ENCODE measurements at places on chromosomes 1 and 21. TPM values are rescaled to one million over a fixed set of nuclear protein-coding genes. Genes with fewer than 3 reads are reported as not detected.
A peak's percentile ranks its signal among the peaks of the same experiment; 100 is the strongest.

GRCh38 chr1:50973875-50974617, 4.0 kb downstream of the CDKN2C start:
- no peaks in the 10 kb centered on the region for H3K36me3 ChIP-seq
- no peak for DNase-seq
- peak overlapping the region; percentile 7 for H3K4me3 ChIP-seq
- H3K27ac ChIP-seq = peak overlapping the region; percentile 92
- H3K4me1 ChIP-seq = no peaks in the 10 kb centered on the region
- H3K27me3 ChIP-seq = no peaks in the 10 kb centered on the region

GRCh38 chr1:9836632-9836960, 12.8 kb upstream of the CLSTN1 start:
- H3K36me3 ChIP-seq = no peaks in the 10 kb centered on the region
- no peaks in the 10 kb centered on the region for H3K27me3 ChIP-seq
- no peak overlapping the region for H3K27ac ChIP-seq
- no peak overlapping the region for H3K4me3 ChIP-seq
- H3K4me1 ChIP-seq = peaks cover 12% of the 10 kb centered on the region
- no peak for DNase-seq

- no peaks in the 10 kb centered on the region for H3K27me3 ChIP-seq
- H3K27ac ChIP-seq = no peak overlapping the region
- no peaks in the 10 kb centered on the region for H3K36me3 ChIP-seq
- no peak for DNase-seq
- no peak overlapping the region for H3K4me3 ChIP-seq
- H3K4me1 ChIP-seq = no peaks in the 10 kb centered on the region
Observed at GRCh38 chr1:242225767-242226573, 227.1 kb upstream of the MAP1LC3C start.

- H3K27me3 ChIP-seq = no peaks in the 10 kb centered on the region
- peak overlapping the region; percentile 75 for H3K27ac ChIP-seq
- no peaks in the 10 kb centered on the region for H3K36me3 ChIP-seq
- H3K4me1 ChIP-seq = no peaks in the 10 kb centered on the region
Observed at GRCh38 chr1:108560189-108560873, 431 bp downstream of the EEIG2 start.

DNA sequence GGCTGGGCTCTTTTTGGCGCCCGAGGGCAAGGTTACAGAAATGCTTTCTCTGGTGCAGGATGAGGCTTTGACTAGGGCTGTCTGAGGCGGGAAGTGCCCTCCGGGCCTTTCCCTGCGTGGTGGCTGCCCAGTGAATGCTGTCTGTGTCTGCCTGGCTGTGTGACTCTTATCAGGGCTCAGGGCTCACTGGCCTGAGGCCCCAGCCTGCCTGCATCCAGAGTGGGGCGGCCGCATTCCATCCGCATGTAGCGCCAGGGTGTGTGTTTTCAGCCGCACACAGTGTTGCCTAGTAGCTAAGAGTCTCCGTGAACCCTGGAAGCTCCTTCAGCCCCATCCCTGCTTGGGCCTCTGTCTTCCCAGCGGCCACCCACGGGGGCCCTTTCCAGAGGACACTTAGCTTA, 59.1 kb downstream of the FAAP20 start:
- H3K27me3 ChIP-seq = no peaks in the 10 kb centered on the region
- peak overlapping the region; percentile 71 for H3K27ac ChIP-seq
- no peaks in the 10 kb centered on the region for H3K36me3 ChIP-seq

DNA sequence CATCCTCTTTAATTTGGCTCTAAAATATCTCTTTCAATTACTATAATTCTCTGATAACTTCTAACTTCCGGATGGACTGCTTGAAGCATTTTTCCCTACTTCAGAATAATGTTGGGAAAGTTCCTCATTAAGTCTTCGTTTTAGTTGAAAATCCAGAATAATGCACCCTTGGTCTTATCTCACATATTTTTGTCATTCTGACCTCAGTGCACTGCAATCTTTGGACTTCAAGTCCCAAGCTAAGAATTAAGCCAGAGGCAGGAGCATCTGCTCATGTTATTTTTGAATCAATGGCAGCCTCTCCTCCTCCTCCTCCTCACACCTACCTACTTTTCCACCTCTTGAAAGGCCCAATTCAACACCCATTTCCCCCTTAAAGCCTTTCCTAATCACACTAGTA, 169.8 kb downstream of the CYYR1 start:
- H3K27ac ChIP-seq = no peak overlapping the region
- H3K36me3 ChIP-seq = no peaks in the 10 kb centered on the region
- no peaks in the 10 kb centered on the region for H3K27me3 ChIP-seq
- no peak overlapping the region for H3K4me3 ChIP-seq
- no peaks in the 10 kb centered on the region for H3K4me1 ChIP-seq

GRCh38 chr1:209375671-209376365, 207.7 kb upstream of the CAMK1G start:
- H3K36me3 ChIP-seq = no peaks in the 10 kb centered on the region
- no peak for DNase-seq
- H3K4me1 ChIP-seq = no peaks in the 10 kb centered on the region
- no peak overlapping the region for H3K4me3 ChIP-seq
- H3K27me3 ChIP-seq = no peaks in the 10 kb centered on the region

DNA sequence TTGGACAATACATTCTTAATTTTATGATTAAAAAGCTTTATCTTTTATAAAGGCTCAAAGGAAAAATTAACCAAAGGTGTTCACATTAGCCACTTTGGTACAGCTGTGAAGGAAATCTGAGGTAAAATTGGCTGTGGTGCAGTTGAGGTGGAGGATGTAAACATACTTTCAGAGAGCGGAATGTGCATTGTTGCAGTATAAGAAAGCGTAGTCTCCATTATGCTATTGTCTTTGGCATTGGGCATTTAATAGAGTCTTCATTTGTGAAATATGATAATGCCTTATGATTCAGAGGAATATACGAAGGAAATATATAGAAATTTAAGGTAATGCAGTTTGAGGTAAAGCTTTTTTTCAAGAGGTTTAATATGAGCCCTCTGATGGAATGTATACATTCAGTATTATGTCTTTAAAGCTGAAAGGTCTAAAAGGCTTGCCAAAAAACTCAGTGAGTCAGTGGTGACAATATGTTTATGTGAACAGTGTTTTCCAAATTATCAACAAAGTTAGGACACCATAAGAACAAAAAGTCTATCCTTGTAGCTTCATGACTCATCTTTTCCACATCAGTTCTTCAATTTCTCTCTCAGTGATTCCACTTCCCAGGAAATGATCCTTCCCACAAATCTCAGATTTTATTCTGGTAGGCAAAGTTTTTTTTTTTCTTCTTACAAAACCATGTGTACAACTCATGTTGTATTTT, 26.9 kb upstream of the DDR2 start:
- no peaks in the 10 kb centered on the region for H3K27me3 ChIP-seq
- no peak for DNase-seq
- H3K27ac ChIP-seq = no peak overlapping the region

- no peaks in the 10 kb centered on the region for H3K27me3 ChIP-seq
- peak; percentile 91 for DNase-seq
- H3K36me3 ChIP-seq = peaks cover 21% of the 10 kb centered on the region
- H3K27ac ChIP-seq = peak overlapping the region; percentile 100
Observed at GRCh38 chr1:35192056-35192852, 691 bp downstream of the SFPQ start.

- H3K27ac ChIP-seq = peak overlapping the region; percentile 60
- no peaks in the 10 kb centered on the region for H3K27me3 ChIP-seq
- H3K36me3 ChIP-seq = no peaks in the 10 kb centered on the region
- no peak for DNase-seq
- H3K4me3 ChIP-seq = no peak overlapping the region
Observed at GRCh38 chr1:66351478-66351877, 182.5 kb upstream of the SGIP1 start.

DNA sequence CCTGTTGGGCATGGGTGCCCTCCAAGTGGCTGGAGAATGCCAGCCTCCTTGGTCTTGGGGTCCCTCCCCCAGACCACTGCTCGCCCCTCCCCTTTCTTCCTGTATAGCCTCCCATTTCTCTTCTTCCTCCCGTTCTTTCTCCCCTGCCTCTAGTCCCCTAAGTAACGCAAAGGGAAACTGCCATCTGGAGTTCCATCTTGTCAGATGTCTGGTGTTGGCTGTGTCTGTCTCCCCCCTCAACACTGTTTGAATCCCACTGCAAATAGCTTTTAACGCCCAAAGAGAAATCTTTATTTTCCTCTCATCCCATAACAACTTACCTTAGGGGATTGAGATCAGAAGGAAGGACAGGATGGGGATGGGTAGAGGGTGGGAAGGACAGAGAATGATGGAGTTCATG, 55.3 kb upstream of the CSF3R start:
- H3K4me1 ChIP-seq = no peaks in the 10 kb centered on the region
- H3K27ac ChIP-seq = no peak overlapping the region
- DNase-seq = no peak
- H3K4me3 ChIP-seq = no peak overlapping the region
- H3K27me3 ChIP-seq = peaks cover 32% of the 10 kb centered on the region
- no peaks in the 10 kb centered on the region for H3K36me3 ChIP-seq

DNA sequence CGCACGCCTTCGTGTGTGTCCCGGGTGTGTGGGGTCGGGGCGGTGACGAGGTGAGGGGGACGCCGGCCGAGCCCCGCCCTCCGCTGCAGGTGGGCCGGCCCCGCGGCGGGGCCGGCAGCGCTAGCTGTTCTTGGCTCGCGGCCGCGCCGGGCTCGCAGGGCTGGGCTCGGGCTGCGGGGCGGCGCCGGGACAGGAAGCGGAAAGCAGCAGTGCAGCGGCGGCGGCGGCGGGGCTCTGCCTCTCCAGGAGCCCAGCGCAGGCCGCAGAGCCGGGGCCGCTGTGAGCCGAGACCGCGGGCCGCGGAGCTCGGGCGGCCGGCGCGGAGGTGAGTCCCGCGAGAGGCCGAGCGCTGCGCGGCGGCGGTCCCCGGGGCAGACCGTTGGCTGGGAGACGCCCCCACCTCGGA, at the start of gene VANGL1:
VANGL1 (plus strand) TSS at position 209 of the 406 bp plus-strand sequence. CDS start 9,444 bp downstream, outside the sequence.
- peaks cover 15% of the 10 kb centered on the region for H3K4me1 ChIP-seq
- peak within 1 kb of the TSS; percentile 93 for H3K4me3 ChIP-seq
- peak; percentile 83 for DNase-seq
- peak within 1 kb of the TSS; percentile 70 for H3K27ac ChIP-seq
- no peaks in the 10 kb centered on the region for H3K36me3 ChIP-seq
- no peaks in the 10 kb centered on the region for H3K27me3 ChIP-seq

DNA sequence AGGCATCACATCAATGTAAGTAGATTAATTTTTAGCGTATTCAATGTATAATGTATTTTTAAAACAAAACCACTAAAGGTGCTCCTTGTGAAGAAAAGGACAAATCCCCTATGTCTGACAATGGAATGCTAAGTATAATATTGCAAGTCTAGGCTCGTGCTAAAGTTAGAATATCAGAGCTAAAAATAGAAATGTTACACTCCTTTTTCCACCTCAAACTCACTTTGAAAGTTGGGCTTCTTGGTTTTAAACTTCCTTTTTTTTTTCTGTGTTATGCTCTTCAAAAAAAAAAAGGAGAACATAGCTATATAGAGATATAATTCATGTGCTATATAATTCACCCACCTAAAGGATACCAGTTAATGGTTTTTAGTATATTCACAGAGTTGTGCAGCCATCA, 3.6 kb upstream of the SERBP1 start:
- H3K27ac ChIP-seq = peak overlapping the region; percentile 35
- no peaks in the 10 kb centered on the region for H3K27me3 ChIP-seq

GRCh38 chr1:27144920-27145661, 9.8 kb downstream of the SLC9A1 start:
- H3K27ac ChIP-seq = peak overlapping the region; percentile 74
- H3K36me3 ChIP-seq = no peaks in the 10 kb centered on the region
- H3K4me1 ChIP-seq = peaks cover 41% of the 10 kb centered on the region
- no peaks in the 10 kb centered on the region for H3K27me3 ChIP-seq
- no peak overlapping the region for H3K4me3 ChIP-seq

- H3K4me3 ChIP-seq = no peak overlapping the region
- H3K36me3 ChIP-seq = no peaks in the 10 kb centered on the region
- peaks cover 78% of the 10 kb centered on the region for H3K27me3 ChIP-seq
Observed at GRCh38 chr1:202663131-202663530, 47.1 kb downstream of the SYT2 start.

DNA sequence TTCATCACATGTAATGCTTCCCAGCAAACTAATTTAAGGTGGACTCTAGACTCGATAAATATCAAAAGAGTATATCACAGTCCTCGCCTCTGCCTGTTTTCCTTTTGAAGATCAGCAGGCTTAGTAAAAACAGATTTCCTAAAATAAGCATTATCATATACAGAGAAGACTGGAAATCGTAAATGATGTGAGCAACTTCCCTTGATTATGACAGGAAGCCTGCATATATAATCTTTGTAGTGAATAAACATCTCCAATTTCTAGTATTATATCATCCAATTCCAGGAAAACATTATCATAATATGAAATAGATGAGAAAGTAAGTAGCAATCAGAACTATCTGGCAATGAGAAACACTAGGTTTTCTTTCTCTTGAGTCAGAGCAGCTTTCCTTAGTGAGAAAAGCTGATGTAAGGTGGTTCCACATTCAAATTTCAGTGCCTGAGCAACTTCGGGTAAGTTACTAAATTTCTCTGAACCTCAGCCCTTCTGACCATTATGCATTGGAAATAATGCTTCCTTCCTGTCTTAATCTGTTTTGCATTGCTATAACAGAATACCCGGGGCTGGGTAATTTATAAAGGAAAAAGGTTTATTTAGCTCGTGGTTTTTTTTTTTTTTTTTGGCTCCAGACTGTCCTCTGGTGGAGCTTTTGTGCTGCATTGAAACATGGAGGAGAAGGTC, 12.6 kb upstream of the POU2F1 start:
- H3K27ac ChIP-seq = no peak overlapping the region
- no peak for DNase-seq
- H3K36me3 ChIP-seq = no peaks in the 10 kb centered on the region
- no peaks in the 10 kb centered on the region for H3K4me1 ChIP-seq
- no peaks in the 10 kb centered on the region for H3K27me3 ChIP-seq

GRCh38 chr1:77014073-77014788, 147.0 kb downstream of the ST6GALNAC5 start:
- H3K27ac ChIP-seq = no peak overlapping the region
- no peak overlapping the region for H3K4me3 ChIP-seq
- H3K36me3 ChIP-seq = no peaks in the 10 kb centered on the region
- no peaks in the 10 kb centered on the region for H3K4me1 ChIP-seq

- no peaks in the 10 kb centered on the region for H3K4me1 ChIP-seq
- no peak for DNase-seq
- no peaks in the 10 kb centered on the region for H3K27me3 ChIP-seq
- no peak overlapping the region for H3K27ac ChIP-seq
- H3K4me3 ChIP-seq = no peak overlapping the region
- no peaks in the 10 kb centered on the region for H3K36me3 ChIP-seq
Observed at GRCh38 chr1:240295811-240296210, 204.1 kb downstream of the FMN2 start.

FH gene
- 171 TPM for total RNA-seq

AIRE gene
- total RNA-seq = not detected

APCS gene
- not detected for total RNA-seq

KRTAP10-6 gene
- total RNA-seq = not detected

ST6GALNAC3 gene
- 7.7 TPM for total RNA-seq

CENPF gene
- 0.13 TPM for total RNA-seq

TRAF3IP3 gene
- total RNA-seq = not detected

NPHS2 gene
- total RNA-seq = not detected

Measured in heart left ventricle (tissue), 16 donors.